ENCODE measurements at places on chromosomes 2 and 18. TPM values are rescaled to one million over a fixed set of nuclear protein-coding genes. Genes with fewer than 3 reads are reported as not detected.
A peak's percentile ranks its signal among the peaks of the same experiment; 100 is the strongest.

DNA sequence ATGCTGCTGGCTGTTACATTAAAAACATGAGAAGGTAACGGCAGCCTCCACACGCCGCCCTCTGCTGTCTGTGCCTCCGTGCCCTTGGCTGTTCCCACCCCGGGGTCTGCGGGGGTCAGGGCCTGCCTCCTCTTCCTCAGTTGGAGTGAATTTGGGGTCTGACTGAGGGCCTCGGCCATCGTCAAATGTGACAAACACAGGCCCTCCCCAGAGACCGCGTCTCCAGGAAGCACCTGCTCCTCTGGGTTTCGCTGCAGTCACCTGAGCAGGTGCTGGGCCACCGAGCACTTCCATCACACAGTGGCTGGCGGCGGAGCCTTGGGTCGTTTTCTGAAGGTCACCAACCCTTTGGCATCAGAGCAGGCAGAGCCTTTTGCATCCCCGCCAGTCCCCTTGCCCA lies 70.9 kb downstream of the NFATC1 start:
- DNase-seq = no peak

DNA sequence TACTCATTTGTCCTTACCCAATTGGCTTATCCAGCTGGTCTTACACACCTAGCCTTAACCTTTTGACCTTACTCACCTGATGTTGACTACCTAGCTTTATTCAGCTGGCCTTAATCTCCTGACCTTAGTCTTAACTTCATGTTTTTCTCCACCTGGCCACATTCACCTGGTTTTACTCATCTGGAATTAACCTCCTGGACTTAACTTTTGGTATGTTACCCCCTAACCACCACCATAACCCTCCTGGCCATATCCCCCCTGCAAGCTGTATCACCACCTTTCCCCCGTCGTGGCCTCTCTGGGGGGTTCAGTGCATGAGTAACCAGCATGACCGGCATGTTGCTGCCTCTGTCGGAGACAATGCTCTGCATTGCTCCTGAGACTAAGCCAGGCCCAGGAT lies 45.7 kb downstream of the CHRNA1 start:
- no peak for DNase-seq

GRCh38 chr2:16069933-16070647 lies 129.7 kb downstream of the MYCN start:
- DNase-seq = no peak

DNA sequence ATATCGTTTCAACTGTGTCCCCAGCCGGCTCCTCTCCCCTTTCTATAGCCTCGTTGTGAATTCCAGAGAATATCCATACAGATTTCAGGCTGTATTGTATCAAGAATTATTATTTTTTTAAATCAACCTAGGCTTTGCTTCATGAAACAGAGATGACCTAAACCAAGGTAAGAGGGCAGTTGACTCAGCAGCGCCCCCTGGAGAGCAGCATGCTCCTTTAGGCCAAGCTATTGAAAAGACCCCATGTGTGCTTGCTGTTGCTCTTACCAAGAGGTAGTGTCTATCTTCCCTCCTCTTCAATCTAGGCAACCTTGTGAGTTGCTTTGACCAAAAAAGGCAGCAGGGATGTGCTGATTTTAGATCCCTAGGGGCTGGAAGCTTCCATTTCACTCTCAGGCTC lies 426.7 kb upstream of the SMIM21 start:
- DNase-seq = no peak

GRCh38 chr2:5982193-5982902 lies 290.2 kb downstream of the SOX11 start:
- DNase-seq = no peak

DNA sequence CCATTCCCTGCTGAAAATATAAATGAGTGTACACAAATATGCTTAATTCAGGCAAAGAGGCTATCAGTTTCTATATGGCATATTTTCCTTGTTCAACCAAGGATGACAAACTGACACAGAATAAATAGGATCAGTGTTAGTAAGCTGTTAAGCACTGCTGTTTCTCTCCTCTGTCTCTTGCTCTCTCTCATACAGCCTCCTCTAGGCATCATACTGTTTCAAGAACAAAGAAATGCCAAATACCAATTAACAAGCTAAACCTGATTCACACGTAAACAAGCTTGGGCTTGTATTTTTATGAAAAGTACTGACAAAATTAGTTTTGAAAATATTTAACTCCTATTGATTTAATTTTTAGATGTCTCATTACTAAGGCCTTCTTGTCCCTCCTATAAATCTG lies 1027.2 kb upstream of the ACVR2A start:
- DNase-seq = no peak

GRCh38 chr2:145411493-145411892 lies 891.6 kb upstream of the ZEB2 start:
- peak; percentile 9 for DNase-seq

GRCh38 chr2:6878549-6878948 lies 972 bp downstream of the RSAD2 start:
- no peak for DNase-seq

GRCh38 chr2:11683476-11683875 lies 13.5 kb upstream of the NTSR2 start:
- DNase-seq = no peak

GRCh38 chr2:192675681-192676080 lies 480.9 kb upstream of the TMEFF2 start:
- DNase-seq = no peak

DNA sequence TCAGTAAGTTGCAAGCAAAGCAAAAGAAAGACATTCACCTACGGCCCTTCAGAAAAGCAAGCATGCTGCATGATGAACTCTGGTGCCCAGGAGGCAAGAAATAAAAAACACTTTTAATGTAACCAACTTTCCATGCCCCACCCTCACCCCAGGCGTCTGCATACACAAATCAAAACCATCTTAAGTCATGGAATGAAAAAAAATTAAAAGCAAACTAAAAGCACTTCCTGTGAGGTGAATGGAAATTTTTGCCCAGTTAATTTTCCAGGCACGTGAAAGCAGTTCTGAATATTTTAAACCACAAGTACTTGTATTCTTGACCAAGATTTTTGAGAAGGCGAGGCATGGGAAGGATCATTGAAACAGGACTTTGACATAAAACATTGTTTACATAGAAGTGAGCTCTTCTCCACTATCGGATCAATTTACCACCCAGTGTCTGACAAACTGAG lies 2.5 kb upstream of the ICOS start:
- DNase-seq = peak; percentile 58

GRCh38 chr2:224219781-224220180 lies 180.7 kb upstream of the SERPINE2 start:
- no peak for DNase-seq

GRCh38 chr2:107633580-107634147 lies 193.0 kb upstream of the RGPD4 start:
- no peak for DNase-seq

DNA sequence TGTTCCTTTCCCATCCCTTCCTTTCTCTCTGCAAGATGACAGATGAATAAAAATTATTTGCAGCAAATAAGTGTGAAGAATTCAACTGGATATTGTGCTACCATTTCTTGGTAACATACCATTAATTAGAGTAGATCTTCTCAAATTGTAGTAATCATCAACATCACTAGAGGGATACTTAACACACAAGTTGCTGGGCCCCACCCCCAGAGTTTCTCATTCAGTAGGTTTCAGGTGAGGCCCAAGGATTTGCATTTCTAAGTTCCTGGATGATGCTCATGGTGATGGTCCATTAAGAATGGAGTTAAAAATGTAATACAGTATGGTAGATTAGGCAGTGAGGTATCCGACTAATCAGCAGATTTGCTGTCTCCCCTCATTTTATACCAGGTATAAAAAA lies 594.0 kb downstream of the ERBB4 start:
- DNase-seq = no peak

DNA sequence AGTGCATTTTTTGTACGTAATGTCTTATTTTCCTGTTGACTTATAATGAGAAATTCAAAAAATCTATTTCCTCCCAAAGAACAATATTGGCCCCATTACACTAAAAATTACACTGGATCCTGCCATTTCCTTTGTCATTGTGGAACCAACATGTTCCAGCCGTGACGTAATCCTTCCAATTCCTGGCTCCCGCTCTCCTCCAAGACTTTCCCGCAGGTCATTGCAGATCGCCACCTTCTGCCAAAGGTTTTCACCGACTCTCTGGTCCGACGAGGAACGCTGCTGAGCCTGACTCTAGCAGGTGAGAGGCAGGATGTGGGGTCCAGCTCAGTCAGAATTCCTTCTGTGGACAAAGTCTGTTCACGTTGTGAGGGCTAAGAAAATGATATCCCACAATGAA lies 38.0 kb downstream of the PTGR3 start:
- no peak for DNase-seq

- DNase-seq = peak; percentile 71
These were observed 6.3 kb downstream of the ANKRD53 start for GRCh38 chr2:70984576-70985282.

- DNase-seq = no peak
These were observed 102.7 kb downstream of the CSRNP3 start for GRCh38 chr2:165572151-165572550.

- peak; percentile 76 for DNase-seq
These were observed 28.9 kb downstream of the IL1R2 start for GRCh38 chr2:102020596-102021170.

DNA sequence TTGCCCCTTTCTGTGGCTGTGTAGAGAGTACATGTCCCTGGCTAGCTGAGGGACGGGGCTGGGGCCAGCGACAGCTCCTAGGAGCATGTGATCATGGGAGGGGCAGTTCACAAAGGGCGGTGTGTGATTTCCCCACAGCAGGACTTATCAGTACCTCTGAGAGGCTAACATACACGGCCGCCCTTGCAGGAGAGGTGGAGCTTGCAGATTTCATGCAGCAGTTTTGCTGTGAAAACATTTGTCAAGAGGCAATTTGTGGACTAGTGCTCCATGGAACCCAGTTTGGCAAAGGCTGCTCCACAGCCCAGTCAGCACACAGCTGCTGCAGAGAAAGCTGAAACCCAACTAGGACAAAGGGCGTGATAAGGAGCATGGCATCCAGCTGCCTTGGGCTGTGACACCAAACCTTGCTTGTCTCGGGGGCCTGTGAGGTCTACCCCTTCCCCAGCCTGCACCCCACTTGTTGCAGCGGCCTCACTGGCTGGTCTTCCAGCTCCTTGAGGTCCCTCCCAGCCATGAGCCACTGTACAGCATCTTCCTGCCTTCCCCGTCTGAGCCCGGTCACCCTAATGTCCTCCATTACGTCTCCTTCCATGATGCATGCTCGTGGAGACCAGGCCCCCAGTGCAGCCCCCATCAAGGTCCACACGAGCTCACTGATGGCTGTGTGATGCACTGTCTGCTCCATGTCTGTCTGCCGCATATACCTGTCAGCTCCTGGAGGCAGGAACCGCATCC lies 121.4 kb upstream of the HDAC4 start:
- no peak for DNase-seq

- DNase-seq = no peak
These were observed 850 bp downstream of the DNAJB2 start for GRCh38 chr2:219279916-219280516.

DNA sequence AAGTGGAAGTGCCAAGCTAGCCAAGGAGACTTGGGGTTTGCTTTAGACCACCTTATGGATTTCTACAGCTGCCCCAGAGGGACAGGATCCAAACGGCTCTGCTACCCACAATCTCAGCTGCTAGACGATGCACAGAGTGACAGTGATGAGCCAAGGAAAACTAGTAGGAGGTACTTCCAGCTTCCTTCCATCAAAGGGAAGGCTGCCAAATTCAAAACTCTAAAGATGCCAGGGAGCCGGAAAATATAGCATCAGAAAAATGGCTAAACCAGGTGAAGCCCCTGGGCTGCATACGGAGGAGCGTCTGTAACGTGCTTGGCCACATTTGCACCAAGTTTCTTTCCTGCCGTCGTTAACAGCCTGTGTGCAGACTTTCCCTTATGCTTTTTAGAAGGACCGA lies 245.5 kb upstream of the ZNF521 start:
- no peak for DNase-seq

ACMSD gene
- total RNA-seq = not detected

TMEM127 gene
- 40.4 TPM for total RNA-seq

POLR1B gene
- 10.1 TPM for total RNA-seq

DSG1 gene
- not detected for total RNA-seq

POTEJ gene
- not detected for total RNA-seq

SCN2A gene
- total RNA-seq = not detected

DSG2 gene
- 0.13 TPM for total RNA-seq

Data from naive thymus-derived CD4-positive, alpha-beta T cell (primary cell).